SK-N-SH treated with all-trans-retinoic acid at 6 μM for 48 hours (cell line): ENCODE measurements at places on chromosomes 6 and 20.

DNA sequence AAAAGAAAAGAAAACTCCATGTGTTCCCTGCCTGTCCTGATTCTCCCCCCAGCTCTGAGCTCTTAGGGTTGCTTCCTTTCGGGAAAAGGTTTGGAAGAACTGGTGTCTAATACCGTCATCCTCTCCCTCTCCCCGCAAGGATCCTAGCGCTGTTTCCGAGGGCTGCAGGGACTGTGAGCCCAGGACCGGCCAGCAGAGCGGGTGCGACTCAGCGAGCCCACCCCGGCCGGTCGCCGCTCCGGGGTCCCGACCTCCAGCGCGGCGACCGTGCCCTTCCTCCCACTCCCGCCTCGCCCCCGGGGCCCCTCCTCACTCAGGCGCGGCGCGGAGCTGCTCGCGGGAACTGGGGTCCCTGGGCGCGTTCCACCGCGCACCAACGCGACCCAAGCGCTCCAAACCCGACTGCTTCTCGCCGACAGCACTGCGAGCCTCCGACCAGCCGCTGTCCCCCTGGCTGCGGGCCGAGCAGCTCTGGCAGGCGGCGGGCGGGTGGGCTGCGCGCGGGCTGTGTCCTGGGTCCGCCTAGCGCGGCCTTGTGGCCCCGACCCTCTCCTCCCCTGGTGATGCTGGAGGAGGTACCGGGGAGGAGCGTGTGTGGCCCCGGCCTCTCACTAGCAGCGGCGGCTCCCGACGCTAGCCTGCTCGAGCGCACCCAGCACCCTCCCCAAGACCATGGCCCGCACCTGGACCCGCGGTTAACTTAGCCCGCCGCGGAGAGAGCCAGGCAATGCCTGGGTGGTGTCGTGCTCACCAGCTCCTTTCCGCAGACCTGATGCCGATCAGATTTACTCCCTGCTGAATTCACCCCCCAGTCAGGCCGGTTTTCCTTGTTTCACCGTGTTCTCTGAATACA is at the start of gene PLA2G7:
Gene PLA2G7, minus strand, starts transcription at position 509 of the 853 bp plus-strand sequence. CDS start 12,484 bp downstream, outside the sequence.
- peak; percentile 54; the same call in 2 of the 3 replicates for ATAC-seq

DNA sequence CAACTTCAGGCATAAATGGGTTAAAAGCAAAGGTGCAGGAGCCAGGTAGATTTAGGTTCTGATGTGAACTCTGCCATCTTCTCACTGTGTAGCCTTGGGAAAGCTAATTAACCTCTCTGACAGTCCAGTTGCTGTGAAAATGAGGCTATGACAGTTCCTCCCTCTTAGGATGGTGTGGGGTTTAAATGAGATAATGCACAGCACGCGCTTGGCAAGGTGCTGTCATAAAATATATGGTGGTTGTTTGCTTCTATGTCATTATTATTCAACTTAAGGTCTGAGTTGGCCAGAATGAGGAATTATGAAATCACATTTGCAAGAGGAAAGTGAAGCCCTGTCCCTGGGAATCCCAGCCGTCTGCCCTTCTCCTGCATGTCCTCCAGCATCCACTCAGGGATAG is 15.5 kb upstream of the BCAS1 start:
- ATAC-seq = no peak

- no peak for ATAC-seq
Observed at GRCh38 chr6:13268913-13269518, 59.3 kb downstream of the TBC1D7 start.

DNA sequence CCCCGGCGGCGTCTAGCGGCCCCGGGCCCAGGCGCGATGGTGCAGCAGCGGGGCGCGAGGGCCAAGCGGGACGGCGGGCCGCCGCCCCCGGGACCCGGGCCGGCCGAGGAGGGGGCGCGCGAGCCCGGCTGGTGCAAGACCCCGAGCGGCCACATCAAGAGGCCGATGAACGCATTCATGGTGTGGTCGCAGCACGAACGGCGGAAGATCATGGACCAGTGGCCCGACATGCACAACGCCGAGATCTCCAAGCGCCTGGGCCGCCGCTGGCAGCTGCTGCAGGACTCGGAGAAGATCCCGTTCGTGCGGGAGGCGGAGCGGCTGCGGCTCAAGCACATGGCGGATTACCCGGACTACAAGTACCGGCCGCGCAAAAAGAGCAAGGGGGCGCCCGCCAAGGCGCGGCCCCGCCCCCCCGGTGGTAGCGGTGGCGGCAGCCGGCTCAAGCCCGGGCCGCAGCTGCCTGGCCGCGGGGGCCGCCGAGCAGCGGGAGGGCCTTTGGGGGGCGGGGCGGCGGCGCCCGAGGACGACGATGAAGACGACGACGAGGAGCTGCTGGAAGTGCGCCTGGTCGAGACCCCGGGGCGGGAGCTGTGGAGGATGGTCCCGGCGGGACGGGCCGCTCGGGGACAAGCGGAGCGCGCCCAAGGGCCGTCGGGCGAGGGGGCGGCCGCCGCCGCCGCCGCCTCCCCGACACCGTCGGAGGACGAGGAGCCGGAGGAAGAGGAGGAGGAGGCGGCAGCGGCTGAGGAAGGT is 715 bp downstream of the SOX12 start:
- ATAC-seq = no peak

- no peak for ATAC-seq
Observed at GRCh38 chr6:34518669-34519365, 37.3 kb downstream of the SPDEF start.

- no peak; the same call in 2 of the 3 replicates for ATAC-seq
Observed at GRCh38 chr6:169370666-169371343, 117.2 kb upstream of the THBS2 start.

GRCh38 chr6:13303668-13304017 is 24.7 kb downstream of the TBC1D7 start:
- peak; percentile 86 for ATAC-seq

GRCh38 chr6:150177259-150177951 is 34.6 kb downstream of the PPP1R14C start:
- ATAC-seq = no peak

GRCh38 chr20:61119794-61120410 is 132.2 kb upstream of the CDH4 start:
- ATAC-seq = no peak

- no peak for ATAC-seq
Observed at GRCh38 chr20:8129211-8129976, 2.7 kb upstream of the PLCB1 start.

DNA sequence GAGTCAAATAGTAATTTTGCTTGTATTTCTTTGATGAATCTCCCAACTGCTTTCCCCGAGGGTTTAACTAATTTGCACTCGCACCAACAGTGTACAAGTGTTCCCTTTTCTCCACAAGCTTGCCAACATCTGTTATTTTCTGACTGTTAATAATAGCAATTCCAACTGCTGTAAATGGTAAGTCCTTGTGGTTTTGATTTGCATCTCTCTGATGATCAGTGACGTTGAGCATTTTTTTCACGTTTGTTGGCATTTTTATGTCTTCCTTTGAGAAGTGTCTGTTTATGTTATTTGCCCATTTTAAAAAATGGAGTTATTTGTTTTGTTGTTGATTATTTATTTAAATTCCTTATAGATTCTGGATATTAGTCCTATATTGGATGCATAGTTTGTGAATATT is 399.8 kb upstream of the MAN1A1 start:
- no peak for ATAC-seq

GRCh38 chr20:35891375-35891774 is 62.9 kb downstream of the SCAND1 start:
- no peak for ATAC-seq

DNA sequence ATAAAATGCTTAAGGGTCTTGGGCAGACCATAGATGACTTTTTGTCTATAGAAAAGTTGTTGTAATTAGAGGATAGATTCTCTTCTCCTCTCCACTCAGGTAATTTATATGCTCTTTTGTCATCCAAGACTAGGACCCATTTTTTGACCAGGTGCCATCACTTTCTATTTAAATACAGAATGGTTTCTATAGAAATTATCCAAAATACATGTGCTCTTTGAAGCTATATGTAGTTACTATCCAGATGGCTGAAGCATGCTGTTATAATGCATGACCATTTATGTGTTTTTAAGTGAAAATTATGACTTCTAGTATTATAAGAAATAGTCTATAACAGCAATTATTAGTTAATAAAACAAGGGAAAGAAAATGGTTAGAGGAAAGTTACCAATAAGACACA is 3.0 kb upstream of the MLIP start:
- ATAC-seq = no peak

- no peak for ATAC-seq
Observed at GRCh38 chr6:41273714-41274113, 12.8 kb downstream of the TREM1 start.

DNA sequence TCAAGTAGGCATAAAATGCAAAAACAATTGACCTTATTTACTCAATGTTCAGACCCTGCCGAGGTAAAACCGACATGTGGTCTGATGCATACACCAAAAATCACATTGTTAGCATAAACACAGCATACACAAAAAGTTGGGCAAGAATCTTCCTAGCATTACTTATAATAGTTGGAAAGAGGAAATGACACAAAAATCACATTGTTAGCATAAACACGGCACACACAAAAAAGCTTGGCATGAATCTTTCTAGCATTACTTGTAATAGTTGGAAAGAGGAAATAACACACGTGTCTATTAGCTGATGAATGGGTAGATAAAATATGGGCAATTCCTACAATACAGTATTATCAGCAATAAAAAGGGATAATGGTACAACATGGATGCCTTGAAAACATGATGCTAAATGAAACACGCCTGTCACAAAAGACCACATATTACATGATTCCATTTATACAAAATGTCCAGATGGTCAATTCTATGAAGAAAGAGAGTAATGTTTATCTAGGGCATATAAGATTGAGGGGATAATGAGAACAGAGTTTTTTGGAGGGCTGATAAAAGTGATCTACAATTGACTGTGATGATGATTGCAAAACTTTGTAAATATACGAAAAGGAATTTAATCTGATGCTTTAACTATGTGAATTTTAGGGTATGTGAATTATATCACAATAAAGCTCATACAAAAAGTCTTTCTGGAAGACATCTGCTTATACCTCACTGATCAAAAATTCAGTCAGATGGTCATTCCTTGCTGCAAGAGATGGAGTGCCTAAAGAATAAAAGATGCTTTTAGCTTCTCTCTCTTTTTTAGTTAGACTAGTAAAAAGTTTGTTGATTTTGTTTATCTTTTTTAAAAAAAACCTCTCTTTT is 1019.5 kb upstream of the CITED2 start:
- no peak for ATAC-seq

- no peak for ATAC-seq
Observed at GRCh38 chr20:45073221-45073620, 27.7 kb downstream of the KCNS1 start.
